ENCODE measurements at places on chromosomes 1 and 21.

DNA sequence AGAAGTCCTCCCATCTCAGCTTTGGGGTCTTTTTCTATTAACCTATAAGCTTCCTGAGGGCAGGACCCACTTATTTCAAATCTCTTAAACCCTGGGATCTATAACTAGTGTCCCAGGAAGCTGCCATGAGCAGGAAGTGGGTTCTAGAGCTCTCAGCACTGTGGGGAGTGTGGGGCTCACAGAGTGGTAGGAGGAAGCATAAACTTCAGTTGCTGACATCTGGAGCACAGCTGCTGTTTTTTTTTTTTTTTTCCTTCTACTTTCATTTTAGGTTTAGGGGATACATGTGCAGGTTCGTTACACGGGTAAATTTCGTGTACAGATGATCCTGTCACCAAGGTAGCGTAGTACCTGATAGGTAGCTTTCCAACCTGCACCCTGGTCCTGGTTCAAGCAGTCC lies 59.3 kb downstream of the AK4 start:
- no peak for DNase-seq

- no peak for DNase-seq
Measured at GRCh38 chr1:195941314-195941713, 666.9 kb downstream of the KCNT2 start.

DNA sequence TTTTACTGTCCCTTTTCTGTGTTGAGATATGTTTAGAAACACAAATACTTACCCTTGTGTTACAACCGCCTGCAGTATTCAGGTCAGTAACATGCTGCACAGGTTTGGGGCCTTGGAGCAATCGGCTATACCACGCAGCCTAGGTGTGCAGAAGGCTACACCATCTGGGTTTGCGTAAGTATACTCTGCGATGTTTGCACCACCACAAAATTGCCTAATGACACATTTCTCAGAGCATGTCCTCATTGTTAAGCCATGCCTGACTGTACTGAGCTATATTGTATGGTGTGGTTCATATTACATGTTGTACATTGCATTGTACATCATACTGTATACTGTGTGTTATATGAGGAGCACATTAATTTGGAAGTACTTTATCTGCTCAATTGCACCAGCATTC lies 247.4 kb downstream of the RHOU start:
- DNase-seq, result no peak

- DNase-seq, result no peak
Measured at GRCh38 chr1:246544001-246544400, 22.1 kb downstream of the TFB2M start.

- no peak for DNase-seq
Measured at GRCh38 chr1:152768847-152769533, 6.0 kb upstream of the LCE1F start.

DNA sequence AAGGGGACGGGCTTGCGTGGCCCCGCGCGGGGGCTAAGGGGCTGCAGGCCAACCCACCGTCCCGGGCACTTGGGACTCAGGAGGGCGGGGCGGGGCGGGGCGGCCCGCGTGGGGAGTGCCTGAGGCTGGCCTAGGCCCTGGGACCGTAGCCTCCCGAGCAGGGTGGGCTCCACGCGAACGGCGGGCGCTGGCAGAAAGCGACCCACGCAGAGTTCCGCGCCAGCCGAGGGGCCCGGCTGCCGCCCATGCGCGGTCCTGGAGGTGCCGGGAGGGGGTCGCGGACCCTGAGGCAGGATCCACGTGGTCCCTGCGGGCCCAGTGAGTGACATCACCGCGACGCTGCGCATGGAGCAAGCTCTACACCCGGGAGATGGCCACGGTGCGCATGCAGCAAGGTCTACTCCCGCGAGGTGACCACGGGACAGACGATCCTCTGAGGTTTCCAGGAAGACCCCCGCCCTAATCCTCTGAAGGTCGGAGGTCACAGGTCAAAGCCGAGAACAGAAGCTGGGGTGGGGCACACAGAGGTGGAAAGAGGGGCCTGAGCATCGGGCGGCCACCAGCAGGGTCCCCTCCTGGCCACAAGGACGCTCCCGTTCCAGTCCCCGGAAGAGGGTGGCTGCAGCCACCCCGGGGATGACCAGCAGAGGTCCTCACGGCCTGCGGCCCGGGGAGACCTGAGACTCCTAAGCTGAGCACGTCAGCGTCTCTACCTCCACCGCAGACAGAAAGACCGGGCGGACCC lies 13.5 kb upstream of the SLC19A1 start:
- no peak for DNase-seq

DNA sequence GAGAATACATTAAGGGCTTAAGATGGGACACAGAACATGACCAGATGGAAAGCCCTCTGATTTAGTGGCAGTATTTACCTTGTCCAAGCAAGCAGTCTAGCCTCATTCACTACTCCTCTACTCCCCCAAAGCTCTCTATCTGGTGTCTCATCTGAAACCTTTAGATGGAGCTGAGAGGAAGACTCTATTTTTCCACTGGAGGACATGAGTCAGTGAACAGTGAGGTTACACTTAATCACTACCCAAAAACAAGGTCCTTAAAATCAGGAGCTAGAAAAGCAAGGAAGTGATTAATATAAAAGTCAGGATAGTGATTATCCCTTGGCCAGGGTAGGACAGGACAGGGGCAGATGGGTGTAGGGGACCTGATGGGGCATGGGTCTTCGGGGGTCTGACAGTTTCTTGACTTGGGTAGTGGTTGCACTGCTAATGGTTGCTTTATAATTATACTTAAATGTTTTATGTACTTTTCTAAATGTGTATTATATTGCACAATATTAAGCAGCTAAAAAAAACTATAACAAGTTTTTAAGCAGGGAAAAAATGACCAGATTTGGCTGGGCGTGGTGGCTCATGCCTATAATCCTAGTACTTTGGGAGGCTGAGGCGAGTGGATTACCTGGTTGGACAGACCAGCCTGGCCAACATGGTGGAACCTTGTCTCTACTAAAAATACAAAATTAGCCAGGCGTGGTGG lies 3.0 kb downstream of the PTPN22 start:
- no peak for DNase-seq

- DNase-seq, result no peak
Measured at GRCh38 chr1:155202731-155203515, 4.8 kb downstream of the THBS3 start.

GRCh38 chr1:8431019-8431418 lies 113.1 kb downstream of the SLC45A1 start:
- no peak for DNase-seq

GRCh38 chr1:85374160-85374559 lies 90.8 kb downstream of the DDAH1 start:
- no peak for DNase-seq

DNA sequence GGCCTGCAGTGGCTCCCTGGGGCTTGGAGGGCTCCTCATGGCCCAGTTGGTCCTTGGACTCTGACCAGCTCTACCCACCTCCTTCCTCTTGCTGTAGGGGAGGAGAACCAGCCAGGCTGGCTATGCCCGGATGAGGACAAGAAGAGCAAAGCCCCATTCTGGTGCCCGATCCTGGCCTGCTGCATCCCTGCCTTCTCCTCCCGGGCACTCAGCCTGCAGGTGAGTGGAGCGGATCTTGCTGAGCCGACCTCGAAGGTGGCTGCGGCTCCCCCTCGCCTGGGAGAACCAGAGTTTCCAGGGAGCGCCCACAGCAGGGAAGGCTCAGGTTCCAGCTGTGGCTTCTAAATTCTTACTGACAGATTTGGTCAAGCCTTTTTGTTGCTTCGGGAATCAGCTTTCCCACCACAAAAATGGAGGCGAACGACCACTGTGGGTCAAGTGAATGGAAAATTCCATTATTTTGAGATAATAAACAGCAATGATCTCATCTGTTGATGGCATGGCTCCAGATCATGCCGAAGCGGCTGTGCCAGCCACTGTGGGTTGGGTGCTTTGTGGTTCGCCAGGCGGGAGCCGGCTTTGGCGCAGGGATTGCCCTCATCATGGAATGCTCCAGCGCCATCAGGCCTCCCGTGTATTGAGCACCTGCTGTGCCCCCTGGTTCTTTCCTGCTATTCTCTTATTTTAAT lies 106.5 kb upstream of the ACTL8 start:
- DNase-seq, result no peak

DNA sequence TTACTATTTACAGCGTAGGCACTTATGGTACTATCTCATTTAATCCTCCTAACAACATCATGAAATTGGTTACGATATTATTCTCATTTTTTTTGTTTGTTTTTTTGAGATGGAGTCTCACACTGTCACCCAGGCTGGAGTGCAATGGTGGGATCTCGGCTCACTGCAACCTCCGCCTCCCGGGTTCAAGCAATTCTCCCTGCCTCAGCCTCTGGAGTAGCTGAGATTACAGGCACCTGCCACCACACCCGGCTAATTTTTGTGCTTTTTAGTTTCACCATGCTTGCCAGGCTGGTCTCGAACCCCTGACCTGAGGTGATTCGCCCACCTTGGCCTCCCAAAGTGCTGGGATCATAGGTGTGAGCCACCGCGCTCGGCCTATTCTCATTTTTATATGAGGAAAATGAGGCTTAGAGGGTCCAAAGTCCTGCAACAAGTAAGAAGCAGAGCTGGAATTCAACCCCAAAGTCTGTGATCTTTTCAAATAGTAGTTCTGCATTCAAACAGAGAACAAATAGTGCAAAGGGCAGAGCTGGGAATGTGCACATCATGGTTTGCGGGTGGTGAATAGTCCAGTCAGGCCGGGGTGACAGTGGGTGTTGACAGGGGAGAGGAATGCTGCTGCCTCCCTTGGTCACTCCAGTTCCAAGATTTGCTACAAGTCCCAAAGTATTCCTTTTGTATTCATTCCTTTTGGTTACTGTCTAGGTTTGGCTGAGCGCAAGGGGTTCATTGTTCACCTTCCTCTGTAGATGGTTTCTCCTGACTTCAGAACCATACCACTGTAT lies 4.6 kb downstream of the PRUNE1 start:
- DNase-seq, result no peak

DNA sequence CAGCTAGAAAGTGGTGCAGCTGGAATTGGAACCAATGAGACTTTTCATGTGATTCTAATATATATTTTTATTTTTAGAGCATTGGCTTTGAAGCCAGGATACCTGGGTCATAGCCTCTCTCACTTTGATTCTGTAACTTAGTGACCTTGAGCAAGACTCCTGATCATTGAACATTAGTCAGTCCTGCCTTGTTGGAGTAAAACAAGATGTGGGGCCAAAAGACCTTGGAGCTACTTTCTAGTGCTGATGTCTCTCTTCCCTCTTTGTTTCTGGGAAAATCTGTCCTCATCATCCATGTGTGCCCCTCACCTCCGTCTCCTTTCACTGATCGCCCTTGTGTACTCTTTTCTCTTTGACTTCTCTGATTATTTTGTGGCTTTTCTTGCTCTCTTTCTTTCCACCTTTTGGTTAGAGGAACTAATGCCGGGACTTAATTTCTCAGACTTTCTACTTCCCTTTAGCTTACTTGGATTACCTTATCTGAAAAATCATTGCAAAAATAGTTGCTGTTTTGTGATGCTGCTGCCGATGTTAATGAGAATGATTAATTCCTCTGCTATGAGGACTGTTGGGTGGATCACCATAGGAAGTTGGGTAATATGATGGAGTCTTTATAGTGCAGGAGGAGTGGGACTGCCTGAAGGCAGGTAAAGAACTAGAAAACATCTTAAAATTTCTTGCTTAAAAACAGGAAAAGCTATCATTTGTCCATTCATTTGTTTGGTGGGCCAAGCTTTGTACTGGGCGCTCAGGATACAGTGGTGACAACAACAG lies 72.0 kb downstream of the NOS1AP start:
- DNase-seq, result no peak

- DNase-seq, result no peak
Measured at GRCh38 chr1:213541641-213542040, 446.1 kb upstream of the PROX1 start.

GRCh38 chr1:28976248-28976647 lies 61.9 kb downstream of the EPB41 start:
- DNase-seq, result no peak

- no peak for DNase-seq
Measured at GRCh38 chr1:33819290-33819912, 44.5 kb upstream of the HMGB4 start.

GRCh38 chr21:37874904-37875780 lies 41.1 kb downstream of the KCNJ6 start:
- no peak for DNase-seq

DNA sequence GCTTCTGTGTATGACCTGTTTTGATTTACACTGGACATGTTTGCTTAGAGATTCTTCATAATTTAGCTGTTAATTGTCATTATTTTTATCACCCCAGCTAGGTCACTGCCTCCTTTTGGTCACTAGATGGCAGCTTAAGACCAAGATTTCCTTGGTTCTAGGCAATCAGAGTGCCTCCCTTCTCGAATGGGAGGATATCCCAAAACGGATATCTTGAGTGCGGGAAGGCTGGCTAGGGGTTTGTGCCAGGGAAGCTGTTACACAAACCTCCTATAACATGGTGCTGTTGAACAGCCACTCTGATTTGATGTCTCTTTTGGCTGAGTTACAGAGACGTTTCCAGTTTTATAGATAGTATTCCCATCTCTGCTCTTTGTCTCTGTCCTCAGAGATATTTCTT lies 283.5 kb downstream of the S1PR1 start:
- DNase-seq, result no peak

GRCh38 chr1:83641206-83641658 lies 357.7 kb downstream of the TTLL7 start:
- DNase-seq, result no peak

DNA sequence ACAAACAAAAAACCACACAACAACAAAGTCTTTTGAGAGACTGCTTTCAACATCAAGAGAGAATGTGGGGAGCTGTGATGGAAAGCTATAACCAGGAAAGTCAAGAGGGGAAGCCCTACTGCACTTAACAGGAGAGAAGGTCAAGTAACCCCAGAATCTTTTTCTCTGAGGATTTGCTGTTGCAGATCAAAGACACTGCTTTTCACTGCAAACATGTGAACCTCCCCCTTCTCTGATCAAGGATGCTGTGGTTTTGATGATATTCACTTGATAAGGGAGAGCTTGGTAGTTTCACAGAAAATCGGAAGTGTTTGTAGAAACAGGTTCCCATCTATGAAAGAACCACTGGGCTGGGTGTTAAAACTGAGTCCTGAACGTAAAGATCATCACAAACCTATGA lies 4.8 kb downstream of the ETV3 start:
- no peak for DNase-seq

GRCh38 chr21:17783481-17784179 lies 35.5 kb downstream of the C21orf91 start:
- DNase-seq, result no peak

GRCh38 chr1:24970399-24970753 lies 40.3 kb upstream of the RUNX3 start:
- DNase-seq, result no peak
